Activated T-helper 1 cell treated with anti-CD3 and anti-CD28 coated beads, Interleukin-2, amount 50 U/mL, for 16 hours (primary cell): ENCODE measurements at places on chromosomes 11 and 22.

DNA sequence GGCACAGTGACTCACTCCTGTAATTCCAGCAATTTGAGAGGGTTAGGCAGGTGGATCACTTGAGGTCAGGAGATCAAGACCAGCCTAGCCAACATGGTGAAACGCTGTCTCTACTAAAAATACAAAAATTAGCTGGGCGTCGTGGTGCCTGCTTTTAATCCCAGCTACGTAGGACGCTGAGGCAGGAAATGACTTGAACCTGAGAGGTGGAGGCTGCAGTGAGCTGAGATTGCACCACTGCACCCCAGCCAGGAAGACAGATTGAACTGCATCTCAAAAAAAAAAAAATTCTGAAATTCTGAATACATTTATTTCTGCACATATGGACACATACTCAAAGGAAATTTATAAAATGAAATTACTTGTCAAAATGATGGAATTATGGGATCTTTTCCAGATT is 103.2 kb downstream of the GRIA4 start:
- no peak for DNase-seq

GRCh38 chr22:37544955-37545702 is 15.2 kb upstream of the CDC42EP1 start:
- no peak for DNase-seq

- DNase-seq, result no peak
Measured at GRCh38 chr11:113805640-113806039, 26.0 kb downstream of the CLDN25 start.

DNA sequence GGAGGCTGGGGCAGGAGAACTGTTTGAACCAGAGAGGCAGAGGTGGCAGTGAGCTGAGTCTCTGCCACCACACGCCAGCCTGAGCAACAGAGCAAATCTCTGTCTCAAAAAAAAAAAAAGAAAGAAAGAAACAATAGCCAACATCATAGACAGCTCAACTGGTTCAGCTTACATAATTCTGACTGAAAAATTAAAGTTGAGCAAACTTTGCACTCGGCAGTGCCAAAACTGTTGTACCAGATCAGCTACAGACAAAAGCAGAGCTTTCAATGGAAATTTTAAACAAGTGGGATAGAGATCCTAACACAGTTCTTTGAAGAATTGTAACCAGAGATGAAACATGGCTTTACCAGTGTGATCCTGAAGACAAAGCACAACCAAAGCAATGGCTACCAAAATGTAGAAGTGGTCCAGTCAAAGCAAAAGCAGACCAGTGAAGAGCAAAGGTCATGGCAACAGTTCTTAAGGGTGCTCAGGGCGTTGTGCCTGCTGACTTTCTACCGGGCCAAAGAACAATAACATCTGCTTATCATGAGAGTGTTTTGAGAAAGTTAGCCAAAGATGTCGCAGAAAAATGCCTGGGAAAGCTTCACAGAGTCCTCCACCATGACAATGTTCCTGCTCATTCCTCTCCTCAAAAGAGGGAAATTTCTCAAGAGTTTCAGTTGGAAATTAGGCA is 59.3 kb downstream of the TTC28 start:
- DNase-seq, result no peak

- no peak for DNase-seq
Measured at GRCh38 chr11:75195167-75195962, 44.5 kb downstream of the SLCO2B1 start.

GRCh38 chr11:118264569-118265465 is 720 bp upstream of the MPZL2 start:
- no peak for DNase-seq

DNA sequence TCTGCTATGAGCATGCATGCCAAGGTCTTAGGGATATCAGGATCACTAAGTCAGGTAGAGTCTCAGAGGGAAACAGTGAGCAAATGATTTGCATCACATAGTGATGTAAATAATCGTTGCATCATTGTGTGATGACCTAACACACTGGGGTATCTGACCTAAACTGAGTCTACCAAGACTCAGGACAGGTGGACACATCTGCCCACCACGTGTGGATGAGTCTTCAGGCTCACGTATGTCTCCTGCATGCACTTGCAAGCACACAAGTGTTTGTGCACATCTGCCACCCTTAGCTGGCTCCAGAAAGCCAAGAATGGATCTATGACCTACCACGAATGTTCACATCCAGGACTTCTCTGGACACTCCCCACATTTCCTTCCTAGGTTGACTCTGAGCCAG is 111.2 kb downstream of the FEZ1 start:
- DNase-seq, result no peak

- no peak for DNase-seq
Measured at GRCh38 chr22:36643033-36643432, 60.5 kb downstream of the CACNG2 start.

GRCh38 chr11:95066716-95067038 is at the start of gene SRSF8:
SRSF8 (plus strand) TSS chr11:95066919; CDS start chr11:95067227, 308 bp downstream.
- DNase-seq, result no peak
